Memory B cell (primary cell): ENCODE measurements at places on chromosomes 5 and 9.

GRCh38 chr5:131523500-131524185, 111.4 kb downstream of the RAPGEF6 start:
- DNase-seq: no peak

DNA sequence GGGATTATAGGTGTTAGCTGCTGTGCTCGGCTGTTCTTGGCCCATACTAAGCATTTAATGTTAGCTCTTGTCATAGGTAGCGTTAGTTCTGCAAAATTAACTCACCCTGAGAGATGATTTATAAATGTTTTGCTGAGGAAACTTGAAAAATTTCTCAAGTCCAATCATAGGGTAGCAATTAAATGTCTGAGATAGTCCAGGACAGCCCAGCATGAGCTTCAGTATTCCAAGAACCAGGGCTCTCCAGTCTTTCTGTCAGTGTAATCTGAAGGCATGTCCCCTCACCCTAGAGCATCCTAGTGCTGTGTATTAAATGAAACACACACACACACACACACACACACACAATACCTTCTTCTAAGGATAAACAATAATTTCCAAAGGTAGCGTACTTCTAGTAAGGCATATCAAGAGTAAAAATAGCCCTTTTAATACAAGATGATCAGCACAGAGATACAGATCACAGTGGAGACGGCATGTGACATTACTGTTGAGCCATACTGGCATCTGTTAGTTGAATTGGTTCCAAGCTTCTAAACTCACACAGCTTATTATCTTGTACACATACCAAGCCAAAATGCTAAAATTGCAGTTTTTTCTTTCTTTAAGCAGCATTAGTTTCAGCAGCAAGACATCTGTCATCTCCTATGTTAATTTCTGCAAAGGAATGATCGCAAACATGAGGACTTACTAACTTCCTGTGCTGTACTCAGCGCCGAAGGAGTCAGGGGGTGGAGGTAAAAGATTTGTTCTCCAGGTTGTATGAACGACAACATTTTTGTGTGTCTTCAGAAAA, 46.3 kb upstream of the JMY start:
- no peak for DNase-seq

DNA sequence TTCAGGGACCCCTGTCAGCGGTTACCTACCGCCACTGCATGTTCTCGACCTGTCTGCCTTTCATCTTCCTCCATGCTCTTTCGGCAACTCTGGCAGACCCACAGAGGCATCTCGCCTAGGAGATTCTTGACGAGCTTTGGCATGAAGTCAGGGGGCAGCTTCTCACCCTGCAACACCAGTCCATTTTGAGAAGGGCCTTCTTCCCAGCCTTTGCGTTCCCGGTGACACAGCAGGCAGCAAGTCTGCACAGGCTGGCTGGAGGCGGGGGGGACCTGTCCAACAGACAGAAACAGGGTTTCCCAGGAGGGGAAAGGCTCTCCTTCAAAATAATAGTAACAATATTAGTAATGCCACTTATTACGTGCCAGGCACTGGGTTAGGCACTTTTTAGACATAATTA, 15.5 kb downstream of the FAM193B start:
- DNase-seq: no peak

GRCh38 chr9:108416324-108416723, 439.5 kb downstream of the ACTL7B start:
- no peak for DNase-seq

GRCh38 chr5:41120600-41120999, 49.5 kb upstream of the MROH2B start:
- DNase-seq: no peak

DNA sequence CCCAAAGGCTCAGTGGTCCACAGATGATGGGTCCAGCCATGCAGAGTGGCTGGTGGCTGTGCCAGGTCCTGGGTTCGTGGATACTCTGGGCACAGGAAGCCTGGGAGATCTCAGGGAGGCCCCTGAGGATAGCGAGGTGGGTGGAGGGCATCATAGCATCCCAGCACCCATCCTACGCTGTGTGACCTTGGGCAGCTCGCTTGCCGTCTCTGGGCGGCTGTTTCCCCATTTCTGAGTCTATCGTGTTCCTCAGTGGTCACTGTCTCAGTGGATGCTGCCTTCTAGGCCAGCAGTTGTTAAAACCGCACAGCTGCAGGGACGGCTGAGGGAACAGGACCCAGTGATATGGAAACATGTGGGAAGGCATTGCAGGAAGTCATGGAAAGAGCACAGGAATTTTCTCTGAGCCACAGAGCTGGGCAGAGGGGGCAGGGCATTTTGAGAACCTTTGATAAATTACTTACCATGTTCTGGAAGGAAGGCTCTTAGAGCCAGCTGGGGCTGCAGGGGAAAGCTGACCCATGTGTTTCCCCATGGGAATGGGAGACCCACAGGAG, 86.4 kb upstream of the COL5A1 start:
- DNase-seq: no peak

- DNase-seq: no peak
Measured at GRCh38 chr9:106127776-106128175, 433.4 kb downstream of the TMEM38B start.

GRCh38 chr5:78604689-78605285, 43.8 kb downstream of the LHFPL2 start:
- no peak for DNase-seq

GRCh38 chr9:33263131-33264002, 1.1 kb downstream of the BAG1 start:
- DNase-seq: no peak

DNA sequence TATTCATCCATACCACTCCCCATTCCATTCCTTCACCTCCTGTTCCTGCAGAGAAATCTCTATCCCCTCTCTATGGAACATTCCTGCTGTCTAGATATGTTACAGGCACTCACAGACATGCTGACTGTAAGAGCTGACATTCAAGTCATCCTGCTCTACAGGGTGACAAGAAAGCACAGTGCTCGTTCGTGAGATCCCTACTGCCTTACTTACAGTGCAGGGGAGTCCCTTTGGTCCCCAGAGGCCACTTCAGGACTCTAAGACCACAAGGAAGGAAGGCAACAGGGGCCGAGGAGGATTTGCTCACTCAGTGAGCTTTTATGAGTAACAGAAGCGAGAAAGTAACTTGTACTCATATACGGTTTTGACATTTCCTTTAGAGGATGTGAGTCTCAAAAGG, 110.5 kb downstream of the GAS1 start:
- no peak for DNase-seq

- no peak for DNase-seq
Measured at GRCh38 chr5:133969654-133970324, 1.4 kb upstream of the C5orf15 start.

- DNase-seq: no peak
Measured at GRCh38 chr5:179256328-179257175, 88.7 kb downstream of the ADAMTS2 start.

DNA sequence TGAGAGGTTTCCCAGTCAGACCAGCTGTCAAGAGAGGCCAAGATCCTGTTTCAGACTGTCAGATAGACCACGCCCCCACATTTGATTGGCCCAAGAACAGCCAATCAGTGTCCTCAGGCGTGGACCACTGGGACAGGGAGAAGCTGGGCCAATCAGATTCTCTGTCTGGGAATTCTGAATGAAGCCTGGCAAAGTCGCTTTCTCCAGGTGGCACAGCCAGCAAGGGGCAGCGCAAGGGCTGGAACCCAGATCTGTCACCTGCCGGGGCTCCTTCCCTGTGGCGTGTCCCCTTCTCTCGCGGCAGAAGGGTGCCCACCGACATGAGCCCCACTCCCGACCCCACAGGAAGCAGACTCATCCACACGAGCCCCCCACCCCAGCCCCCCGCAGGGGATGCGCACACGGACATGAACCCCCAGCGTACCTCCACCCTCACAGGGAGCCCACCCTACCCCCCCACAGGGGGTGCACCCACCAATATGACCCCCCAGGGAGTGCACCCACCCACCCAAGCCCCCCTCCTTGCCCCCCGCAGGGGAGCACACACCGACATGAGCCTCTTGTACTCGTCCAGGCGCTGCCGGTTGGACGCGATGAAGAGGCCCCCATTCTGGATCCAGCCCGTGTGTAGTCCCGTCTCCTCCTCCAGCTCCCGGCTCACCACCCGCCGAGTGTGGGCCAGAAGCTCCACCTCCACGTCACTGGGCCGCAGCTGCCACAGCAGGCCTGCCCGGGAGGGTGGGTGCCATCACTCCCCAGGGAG, 6.1 kb downstream of the SARDH start:
- no peak for DNase-seq

GRCh38 chr5:118891252-118891651, 97.1 kb downstream of the DTWD2 start:
- DNase-seq: no peak

DNA sequence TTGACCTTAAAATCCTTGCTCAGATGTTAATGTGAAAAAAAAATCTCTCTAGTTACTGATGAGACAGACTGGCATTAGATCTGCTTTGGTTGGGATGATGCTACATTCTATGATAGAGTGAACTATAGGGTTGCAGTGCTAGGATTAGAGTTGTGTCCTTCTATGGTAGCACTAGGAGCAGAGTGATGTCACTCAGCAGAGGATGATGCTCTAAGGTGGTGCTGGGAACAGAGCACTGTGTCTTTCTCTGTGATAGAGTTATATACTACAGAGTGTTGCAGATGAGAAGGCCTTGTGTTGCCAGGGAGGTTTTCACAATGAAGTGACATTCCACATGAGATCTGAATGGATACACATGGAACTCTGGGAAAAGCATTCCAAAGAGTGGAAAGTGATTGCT, 462.3 kb downstream of the CDH12 start:
- no peak for DNase-seq

GRCh38 chr5:140182075-140182711, 7.2 kb downstream of the CYSTM1 start:
- DNase-seq: no peak

- DNase-seq: no peak
Measured at GRCh38 chr5:88390096-88390441, 121.4 kb upstream of the TMEM161B start.

DNA sequence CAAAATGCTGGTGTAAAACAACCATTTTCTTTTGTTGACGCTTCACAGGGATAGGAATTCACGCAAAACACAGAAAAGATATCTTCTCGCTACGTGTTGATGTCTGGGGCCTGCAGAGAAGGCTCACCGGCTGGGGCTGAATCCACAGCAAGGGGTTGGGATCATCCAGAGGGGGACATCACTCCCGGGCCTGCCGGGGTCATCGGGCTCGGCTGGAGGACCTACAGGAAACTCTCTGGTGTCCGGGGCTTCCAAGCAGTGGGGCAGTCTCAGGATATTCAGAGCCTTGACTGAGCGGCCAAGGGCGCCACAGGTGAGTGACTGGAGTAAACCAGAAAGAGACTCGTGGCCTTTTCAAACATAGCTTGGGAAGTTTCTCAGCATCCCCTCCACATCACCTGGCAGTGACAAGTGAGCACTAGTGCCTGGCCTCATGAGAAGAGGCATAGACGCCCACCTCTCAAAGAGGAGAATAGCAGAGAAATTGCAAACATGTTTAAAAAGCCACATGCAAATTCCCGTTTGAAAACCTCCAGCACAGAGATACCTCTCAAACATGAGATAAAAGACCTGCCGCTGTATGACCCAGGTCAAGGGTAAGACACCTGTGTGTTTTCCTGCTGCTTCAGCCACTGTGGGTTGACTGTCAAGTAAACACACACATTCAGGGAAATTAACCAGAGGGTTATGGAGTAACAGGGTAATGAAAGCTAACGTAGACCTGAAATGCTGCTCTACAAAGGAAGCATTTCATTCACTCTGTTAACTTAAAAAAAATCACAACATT, 50.8 kb upstream of the SIMC1 start:
- no peak for DNase-seq

DNA sequence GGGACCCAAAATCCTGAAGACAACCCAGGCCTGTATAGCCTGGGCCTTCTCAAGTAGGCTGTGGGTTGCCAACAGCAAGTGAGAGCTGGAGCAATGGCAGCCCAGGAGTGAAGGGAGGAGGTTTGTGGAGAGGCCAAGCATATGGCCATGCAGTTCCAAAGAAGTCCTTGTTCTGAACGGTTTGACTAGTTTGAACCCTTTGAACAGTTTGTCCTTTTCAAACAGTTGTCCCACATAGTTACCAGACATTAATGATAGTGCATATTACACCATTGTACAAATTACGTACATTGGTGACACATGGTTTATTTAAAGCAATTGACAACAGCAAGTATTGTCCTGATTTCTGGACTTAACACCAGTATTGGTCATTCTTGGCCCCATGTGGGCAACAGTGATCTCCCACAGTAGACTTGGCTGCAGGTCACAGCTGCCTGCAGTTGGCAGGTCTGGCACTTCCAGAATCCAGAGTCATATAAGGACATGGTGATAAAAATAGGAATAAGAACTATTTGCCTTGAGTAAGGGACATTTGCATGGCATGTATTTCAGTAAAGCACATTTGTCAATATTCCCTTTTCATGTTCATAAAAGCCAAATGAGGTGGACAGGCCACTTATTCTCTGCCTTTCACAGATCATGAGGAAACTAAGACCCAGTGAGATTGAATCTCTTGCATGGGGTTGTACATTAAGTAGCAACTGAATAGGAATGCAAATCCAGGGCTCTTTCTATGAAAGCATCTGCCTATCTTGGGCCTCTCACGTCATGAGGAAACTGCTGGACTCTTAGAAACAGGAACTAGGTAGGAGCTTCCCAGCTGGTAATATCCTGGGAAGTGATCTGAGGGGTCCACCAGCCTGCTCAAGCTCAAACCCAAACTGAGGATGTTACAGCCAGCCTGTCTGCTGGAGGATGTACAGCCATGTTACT, 30.3 kb downstream of the SLC25A48 start:
- DNase-seq: no peak

- DNase-seq: no peak
Measured at GRCh38 chr9:121811140-121811539, 159.7 kb downstream of the DAB2IP start.

DNA sequence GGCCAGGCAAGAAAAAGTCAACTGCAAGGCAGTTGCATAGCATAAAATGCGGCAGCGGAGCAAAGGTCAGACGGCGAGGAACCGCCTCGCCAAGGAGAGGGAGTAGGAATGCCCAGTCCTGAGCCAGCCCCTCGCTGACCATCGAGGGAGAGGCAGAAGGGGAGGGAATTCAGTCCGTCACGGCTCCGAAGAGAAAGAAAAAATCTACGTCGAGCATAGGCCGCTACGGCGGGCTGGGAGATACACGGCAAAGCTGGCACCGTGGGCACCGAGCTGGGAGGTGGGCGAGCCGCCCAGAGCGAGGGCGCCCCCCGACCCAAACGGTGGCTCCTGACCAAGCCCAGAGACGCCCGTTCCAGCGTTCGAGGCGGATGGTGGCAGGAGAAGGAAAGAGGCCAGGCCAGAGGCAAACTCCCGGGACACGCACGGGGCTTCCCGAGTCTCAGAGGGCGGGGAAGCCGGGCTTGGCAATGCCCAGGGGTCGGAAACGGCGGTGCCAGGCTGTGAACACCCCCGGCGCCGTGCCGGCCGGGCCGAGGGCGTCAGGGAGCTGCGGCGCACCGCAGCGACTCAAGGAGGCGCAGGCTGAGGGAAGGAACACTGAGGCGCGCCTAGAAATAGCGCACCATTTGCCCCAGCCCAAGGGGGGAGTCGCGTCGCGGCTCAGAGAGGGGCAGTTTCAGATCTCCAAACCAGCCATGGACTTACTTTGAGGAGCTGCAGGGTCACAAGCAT, 518 bp downstream of the SPRY4 start:
- no peak for DNase-seq
